ENCODE measurements at places on chromosomes 11 and 22.

DNA sequence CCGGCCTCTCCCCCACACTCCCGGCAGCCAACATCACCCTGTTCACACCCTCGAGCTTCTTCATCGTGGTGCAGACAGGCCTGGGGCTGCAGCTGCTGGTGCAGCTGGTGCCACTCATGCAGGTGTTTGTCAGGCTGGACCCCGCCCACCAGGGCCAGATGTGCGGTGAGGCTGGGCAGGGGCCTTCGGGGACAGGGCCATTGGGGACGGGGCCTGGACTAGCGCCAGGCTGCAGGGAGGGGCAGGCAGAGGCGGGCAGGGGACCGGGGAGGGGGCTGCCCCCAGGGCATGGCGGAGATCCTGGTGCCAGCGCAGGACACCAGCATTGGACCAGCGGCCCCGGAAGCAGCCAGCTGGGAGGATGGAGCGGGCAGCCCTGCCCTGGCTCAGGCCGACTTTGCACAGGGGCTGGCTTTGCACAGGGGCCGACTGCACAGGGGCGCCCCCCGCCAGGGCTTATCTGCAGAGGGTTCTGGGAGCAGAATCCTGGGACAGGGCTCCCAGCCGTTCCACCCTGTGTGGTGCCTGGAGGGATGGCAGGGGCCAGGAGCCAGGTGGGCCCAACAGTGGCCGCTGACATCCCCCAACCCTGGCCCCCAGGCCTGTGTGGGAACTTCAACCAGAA, 8.6 kb downstream of the MUC5B start:
- DNase-seq, result no peak

GRCh38 chr11:108496643-108497256, 1.4 kb downstream of the POGLUT3 start:
- no peak for DNase-seq

DNA sequence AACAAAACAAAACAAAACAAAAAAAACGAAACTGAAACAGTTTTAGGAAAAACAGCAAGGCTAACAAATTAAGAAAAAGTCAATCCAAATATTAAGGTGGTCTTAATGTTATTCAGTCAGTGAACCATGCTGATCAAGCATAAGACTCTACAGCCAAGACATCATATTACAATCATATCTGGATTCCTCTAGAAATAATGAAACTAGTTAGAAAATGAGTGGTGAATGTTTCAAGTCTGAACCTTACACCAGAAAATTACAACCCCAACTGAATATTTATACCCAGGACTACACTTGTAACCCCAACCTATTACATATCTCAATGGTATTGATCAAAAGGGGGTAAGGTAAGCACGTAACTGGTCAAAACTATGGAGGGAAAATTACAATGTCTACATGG, 48.8 kb downstream of the ACAT1 start:
- DNase-seq, result no peak

DNA sequence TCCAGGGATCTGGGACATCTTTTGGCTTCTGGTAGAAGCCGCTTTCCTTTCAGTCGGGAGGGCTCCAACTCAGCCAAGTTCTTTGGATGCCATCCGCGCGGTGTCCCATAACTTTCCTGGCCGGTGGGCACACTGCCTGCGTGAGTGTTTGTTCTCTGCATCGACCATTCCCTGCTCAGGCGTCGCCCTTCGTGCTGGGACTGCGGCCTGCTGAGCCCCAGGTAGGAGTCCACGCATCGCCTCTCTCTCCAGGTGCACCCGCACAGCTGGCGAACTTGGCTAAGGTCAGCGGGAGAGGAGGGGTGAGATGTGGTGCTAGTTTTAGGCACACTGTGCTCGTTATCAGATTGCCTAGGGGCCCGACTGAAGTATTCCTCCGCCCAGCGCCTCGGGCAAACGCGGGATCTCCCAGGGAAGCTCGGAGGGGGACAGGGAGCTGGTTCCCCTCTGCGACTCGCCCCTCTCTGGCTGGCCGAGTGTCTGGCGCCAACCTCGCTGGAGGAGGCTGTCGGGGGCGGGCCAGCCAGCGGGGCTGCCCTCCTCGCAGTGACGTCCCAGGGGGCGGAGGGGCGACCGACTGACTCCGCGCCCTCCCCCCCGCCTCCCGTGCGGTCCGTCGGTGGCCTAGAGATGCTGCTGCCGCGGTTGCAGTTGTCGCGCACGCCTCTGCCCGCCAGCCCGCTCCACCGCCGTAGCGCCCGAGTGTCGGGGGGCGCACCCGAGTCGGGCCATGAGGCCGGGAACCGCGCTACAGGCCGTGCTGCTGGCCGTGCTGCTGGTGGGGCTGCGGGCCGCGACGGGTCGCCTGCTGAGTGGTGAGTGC, at the start of gene LAYN:
TSS of gene LAYN (plus strand) at position 607 of the 823 bp plus-strand sequence. CDS start at position 731, 124 bp downstream.
- DNase-seq, result no peak

GRCh38 chr11:75565221-75565814, 3.3 kb downstream of the SERPINH1 start:
- DNase-seq, result no peak
